Left ventricle myocardium superior (tissue), 1 donor: ENCODE measurements at places on chromosomes 2 and 18. TPM values are rescaled to one million over a fixed set of nuclear protein-coding genes. Genes with fewer than 3 reads are reported as not detected.

GRCh38 chr2:208638059-208638458, 231.5 kb downstream of the PTH2R start:
- no peak for DNase-seq

- no peak for DNase-seq
These were observed 53.6 kb downstream of the CDK15 start for GRCh38 chr2:201859949-201860348.

DNA sequence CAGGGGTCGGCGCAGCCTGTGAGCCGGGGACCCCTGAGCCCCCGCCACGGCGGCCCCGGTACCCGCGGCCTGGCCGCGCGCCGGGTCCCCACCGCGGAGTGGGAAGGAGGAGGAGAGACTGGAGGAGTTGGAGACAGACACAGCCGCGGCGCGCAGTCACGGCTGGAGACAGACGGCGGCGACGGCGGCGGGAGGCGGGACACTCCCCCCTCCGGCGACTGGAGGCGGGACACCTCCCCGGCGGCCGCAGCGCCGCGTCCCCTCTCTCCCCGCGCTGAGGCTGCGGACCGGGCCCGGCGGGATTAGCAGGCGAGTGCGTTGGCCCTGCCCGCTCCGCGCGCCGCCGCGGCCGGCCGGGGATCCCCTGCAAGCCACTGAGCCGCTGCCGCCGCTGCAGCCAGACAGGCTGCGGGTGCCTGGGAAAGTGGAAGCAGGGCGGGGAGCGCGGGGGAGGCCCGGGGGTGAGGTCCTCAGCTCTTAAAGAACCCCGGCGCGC, 1.0 kb upstream of the LDLRAD4 start:
- DNase-seq, result peak; percentile 86

- no peak for DNase-seq
These were observed 164.0 kb downstream of the GPD2 start for GRCh38 chr2:156600196-156600595.

Gene NT5DC4
- not detected for total RNA-seq

Gene DSG1
- 0.77 TPM for total RNA-seq

DNA sequence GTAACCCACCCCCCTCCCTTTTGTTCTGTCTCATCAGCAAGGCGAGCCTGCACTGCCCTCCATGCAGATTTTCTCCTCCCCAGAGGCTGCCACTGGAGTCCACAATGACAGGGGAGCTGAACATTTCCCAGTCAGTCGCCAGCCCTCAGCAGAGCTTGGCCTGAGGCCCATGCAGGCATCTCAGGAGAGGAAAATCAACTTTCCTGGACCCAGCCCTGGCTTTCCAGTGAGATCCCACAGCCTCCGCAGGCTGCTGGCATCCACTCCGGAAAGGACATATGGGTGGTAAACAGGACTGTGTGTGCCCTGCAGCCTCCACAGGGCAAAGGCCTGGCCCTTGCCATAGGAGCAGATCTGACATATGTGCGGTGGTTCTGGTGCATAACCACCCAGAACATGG, 253.8 kb downstream of the TNS1 start:
- DNase-seq, result peak; percentile 51

- peak; percentile 23 for DNase-seq
These were observed 4.8 kb downstream of the NEU4 start for GRCh38 chr2:241813644-241814392.

DNA sequence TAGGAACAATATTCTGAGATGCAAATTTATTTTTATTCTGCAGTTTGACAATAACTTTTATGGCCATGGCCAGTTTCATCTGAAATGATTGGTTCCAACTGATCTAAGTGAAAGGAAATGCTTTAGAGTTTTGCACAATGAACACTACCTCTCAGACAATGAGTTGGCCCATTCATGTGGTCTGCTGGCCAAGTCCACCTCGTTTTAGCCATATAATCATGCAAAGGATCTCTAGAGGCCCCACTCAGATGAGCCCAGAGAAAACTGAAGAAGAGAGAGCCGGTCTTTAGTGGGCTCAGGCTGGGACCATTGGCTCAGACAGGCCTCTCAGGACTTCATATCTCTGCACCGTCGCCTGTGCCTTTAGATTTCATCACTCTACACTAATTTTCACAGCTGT, 254.7 kb downstream of the MREG start:
- DNase-seq, result no peak

GRCh38 chr2:38706846-38707345, 41.0 kb downstream of the GALM start:
- DNase-seq, result no peak

GRCh38 chr18:37565101-37565976, at the start of gene CELF4:
Gene CELF4 (minus strand): TSS chr18:37565798.
- no peak for DNase-seq

GRCh38 chr2:104118889-104119288, 735.0 kb upstream of the POU3F3 start:
- no peak for DNase-seq

Gene TFPI
- total RNA-seq, result 24.2 TPM

DNA sequence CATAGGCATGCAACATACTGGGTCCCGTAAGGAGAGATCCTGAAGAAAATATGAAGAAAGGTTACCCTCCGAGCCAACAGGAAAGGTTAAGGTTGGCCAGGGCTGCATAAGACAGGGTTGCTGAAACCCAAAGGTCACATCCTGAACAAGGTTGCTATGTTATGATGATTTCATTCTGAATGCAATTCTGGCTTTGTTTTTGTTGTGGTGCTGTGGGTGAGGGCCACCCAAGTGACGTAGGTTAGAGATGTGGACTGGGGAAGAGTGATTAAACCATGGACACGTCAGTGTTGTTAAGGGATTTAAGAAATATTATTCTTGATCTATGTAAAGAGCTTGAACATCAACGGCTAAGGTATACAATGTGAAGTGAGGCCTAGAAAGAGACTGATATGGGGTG, 60.0 kb downstream of the ZEB2 start:
- DNase-seq, result no peak

Gene TEX44
- not detected for total RNA-seq

DNA sequence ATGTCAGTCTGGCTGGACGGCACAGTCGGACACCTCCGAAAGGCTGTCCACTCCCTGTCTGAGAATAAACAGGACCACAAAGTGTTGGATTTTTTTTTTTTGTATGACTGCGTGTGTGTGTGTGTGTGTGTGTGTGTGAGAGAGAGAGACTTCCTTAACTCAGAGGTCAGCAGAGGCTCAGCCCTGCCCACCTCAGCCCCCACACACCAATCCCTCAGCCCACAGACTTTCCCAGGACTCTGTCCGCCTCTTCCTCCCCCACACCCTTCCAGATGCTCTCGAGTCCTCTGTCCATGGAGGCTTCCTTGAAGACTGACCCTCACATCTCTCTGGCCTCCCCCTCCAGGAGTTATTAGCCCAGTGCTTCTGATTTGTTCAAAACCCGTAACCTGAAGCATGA, 147.3 kb downstream of the BCL11A start:
- DNase-seq, result no peak

- DNase-seq, result no peak
These were observed 1.6 kb upstream of the RALB start for GRCh38 chr2:120251078-120251477.

GRCh38 chr18:2994603-2995432, 18.1 kb downstream of the LPIN2 start:
- peak; percentile 50 for DNase-seq
